ENCODE measurements at places on chromosomes 12 and 14.

GRCh38 chr12:51961834-51962233 is 10.3 kb downstream of the ACVR1B start:
- no peaks in the 10 kb centered on the region for H3K36me3 ChIP-seq
- no peak for DNase-seq
- peaks cover 51% of the 10 kb centered on the region for H3K4me1 ChIP-seq
- no peak overlapping the region for H3K27ac ChIP-seq
- no peak overlapping the region for H3K4me3 ChIP-seq
- no peaks in the 10 kb centered on the region for H3K27me3 ChIP-seq

- H3K27me3 ChIP-seq, result no peaks in the 10 kb centered on the region
- H3K4me3 ChIP-seq, result no peak overlapping the region
- DNase-seq, result no peak
- H3K36me3 ChIP-seq, result no peaks in the 10 kb centered on the region
- no peak overlapping the region for H3K27ac ChIP-seq
These were observed 13.5 kb upstream of the FAM234B start for GRCh38 chr12:13030541-13031291.

DNA sequence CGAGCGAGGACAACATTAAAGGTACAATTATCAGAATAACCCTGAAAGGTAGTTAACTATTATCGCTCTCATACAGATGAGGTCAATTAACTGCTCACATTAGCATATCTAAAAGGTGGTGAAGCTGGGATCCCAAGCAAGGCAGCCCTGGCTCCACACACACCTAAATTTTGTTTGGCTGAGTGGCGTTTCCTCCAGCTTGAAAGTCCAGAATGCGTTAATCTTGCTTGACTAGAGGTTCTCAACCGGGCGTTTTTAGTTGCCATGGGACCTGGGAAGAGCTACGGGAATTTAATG is 531 bp downstream of the DLGAP5 start:
- H3K27ac ChIP-seq, result no peak overlapping the region
- peaks cover 15% of the 10 kb centered on the region for H3K4me1 ChIP-seq
- H3K4me3 ChIP-seq, result peak overlapping the region; percentile 38
- no peak for DNase-seq
- no peaks in the 10 kb centered on the region for H3K36me3 ChIP-seq
- no peaks in the 10 kb centered on the region for H3K27me3 ChIP-seq

GRCh38 chr12:6630736-6631135 is 5.0 kb downstream of the LPAR5 start:
- DNase-seq, result no peak
- H3K4me1 ChIP-seq, result peaks cover 4% of the 10 kb centered on the region
- H3K36me3 ChIP-seq, result no peaks in the 10 kb centered on the region
- H3K27ac ChIP-seq, result no peak overlapping the region

DNA sequence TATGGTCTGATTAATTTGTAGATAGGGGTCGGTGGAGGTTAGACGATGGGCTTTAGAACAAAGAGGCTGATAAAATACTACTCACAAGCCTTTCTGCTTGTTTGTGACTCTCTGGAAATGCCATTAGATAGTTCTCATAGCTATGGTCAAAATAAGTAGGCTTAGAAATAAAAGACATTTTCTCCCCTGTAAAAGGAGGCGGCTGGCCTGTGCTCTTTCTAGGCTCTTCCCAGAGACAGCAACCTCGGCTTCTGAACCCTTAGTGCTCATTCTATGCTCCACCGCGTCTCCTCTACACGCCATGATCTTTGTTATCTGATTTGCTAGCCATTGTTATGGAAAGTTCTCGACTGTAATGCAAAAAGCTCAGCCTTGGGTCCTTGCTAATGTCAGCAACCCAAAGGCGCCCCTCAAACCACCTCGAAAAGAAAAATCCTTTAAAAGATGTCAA is 64.5 kb downstream of the CRADD start:
- peak overlapping the region; percentile 58 for H3K4me3 ChIP-seq
- no peaks in the 10 kb centered on the region for H3K36me3 ChIP-seq
- peak overlapping the region; percentile 97 for H3K27ac ChIP-seq
- no peak for DNase-seq
- no peaks in the 10 kb centered on the region for H3K27me3 ChIP-seq

DNA sequence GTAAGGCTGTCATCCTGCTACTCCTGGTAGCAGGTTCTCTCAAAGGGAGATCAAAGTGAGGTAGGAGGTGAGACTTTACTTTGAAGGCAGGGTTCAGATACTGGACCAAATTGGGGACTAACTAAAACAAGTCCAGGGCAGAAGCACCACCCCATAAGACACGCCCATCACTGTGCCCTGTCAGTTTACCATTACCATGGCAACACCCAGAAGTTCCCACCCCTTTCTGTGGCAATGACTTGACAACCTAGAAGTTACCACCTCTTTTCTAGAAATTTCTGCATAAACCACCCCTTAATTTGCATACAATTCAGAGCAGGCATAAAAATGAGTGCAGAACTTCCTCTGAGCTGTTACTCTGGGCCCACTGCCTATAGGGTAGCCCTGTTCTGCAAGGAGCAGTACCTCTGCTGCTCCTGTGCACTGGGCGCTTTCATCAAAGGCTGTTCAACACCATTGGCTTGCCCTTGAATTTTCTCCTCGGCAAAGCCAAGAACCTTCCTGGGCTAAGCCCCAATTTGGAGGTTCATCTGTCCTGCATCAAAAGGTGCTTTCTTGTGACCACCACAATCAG is 64.8 kb upstream of the MAX start:
- no peak overlapping the region for H3K27ac ChIP-seq
- H3K4me3 ChIP-seq, result no peak overlapping the region
- H3K27me3 ChIP-seq, result no peaks in the 10 kb centered on the region
- H3K4me1 ChIP-seq, result peaks cover 11% of the 10 kb centered on the region
- no peak for DNase-seq

DNA sequence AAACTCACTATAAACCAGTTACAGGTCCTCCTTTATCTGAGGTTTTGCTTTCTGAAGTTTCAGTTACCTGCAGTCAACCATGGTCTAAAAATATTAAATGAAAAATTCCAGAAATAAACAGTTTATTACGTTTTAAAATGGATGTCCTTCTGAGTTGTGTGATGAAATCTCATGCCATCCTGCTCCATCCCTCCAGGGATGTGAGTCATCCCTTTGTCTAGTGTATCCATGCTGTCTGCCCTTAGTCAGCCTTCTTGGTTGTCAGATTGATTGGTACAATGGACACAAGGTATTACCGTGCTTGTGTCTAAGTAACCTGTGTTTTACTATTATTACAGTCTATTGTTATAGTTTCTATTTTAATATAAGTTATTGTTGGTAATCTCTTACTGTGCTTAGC is 328.3 kb downstream of the APAF1 start:
- no peaks in the 10 kb centered on the region for H3K36me3 ChIP-seq
- no peak overlapping the region for H3K27ac ChIP-seq
- no peak for DNase-seq
- peaks cover 6% of the 10 kb centered on the region for H3K4me1 ChIP-seq

GRCh38 chr12:116361414-116362223 is 84.1 kb upstream of the MED13L start:
- peaks cover 11% of the 10 kb centered on the region for H3K4me1 ChIP-seq
- no peaks in the 10 kb centered on the region for H3K36me3 ChIP-seq
- H3K27me3 ChIP-seq, result no peaks in the 10 kb centered on the region
- no peak overlapping the region for H3K4me3 ChIP-seq

DNA sequence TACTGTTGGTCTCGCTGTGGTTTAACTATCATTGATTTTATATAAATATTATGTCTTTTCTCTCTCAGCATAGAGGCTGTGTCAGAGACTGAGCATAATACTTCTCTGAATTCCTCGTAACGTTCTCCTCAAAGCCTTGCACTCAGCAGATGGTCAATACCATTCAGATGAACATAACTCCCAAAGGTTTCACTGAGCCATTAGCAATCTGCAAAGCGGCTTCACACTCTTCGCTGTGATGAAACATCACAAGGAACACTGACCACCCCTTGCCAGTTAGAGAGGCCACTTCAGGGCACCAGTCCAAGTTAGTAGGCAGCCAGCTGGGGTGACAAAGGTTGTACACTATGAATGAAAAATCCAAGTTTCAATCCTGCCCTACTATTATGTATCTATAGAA is 30.1 kb upstream of the STON2 start:
- H3K4me3 ChIP-seq, result no peak overlapping the region
- no peak overlapping the region for H3K27ac ChIP-seq
- DNase-seq, result no peak
- no peaks in the 10 kb centered on the region for H3K27me3 ChIP-seq

GRCh38 chr12:68206446-68206845 is 19.2 kb downstream of the IL26 start:
- no peak overlapping the region for H3K4me3 ChIP-seq
- H3K27me3 ChIP-seq, result no peaks in the 10 kb centered on the region
- no peak for DNase-seq
- no peaks in the 10 kb centered on the region for H3K4me1 ChIP-seq
- H3K27ac ChIP-seq, result no peak overlapping the region
- H3K36me3 ChIP-seq, result no peaks in the 10 kb centered on the region

DNA sequence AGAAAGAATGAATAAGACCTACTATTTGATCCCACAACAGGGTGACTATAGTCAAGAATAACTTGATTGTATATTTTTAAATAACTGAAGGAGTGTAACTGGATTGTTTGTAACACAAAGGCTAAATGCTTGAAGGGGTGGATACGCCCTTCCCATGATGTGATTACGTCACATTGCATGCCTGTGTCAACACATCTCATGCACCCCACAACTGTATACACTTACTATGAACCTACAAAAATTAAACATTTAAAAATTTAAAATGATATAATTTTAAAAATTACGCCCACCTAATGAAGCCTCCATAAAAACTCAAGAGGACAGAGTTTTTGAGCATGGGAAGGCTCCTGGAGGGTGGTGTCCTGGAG is 94.5 kb downstream of the SCARB1 start:
- DNase-seq, result no peak
- H3K4me1 ChIP-seq, result peaks cover 40% of the 10 kb centered on the region
- no peak overlapping the region for H3K4me3 ChIP-seq
- no peaks in the 10 kb centered on the region for H3K36me3 ChIP-seq
- no peaks in the 10 kb centered on the region for H3K27me3 ChIP-seq

DNA sequence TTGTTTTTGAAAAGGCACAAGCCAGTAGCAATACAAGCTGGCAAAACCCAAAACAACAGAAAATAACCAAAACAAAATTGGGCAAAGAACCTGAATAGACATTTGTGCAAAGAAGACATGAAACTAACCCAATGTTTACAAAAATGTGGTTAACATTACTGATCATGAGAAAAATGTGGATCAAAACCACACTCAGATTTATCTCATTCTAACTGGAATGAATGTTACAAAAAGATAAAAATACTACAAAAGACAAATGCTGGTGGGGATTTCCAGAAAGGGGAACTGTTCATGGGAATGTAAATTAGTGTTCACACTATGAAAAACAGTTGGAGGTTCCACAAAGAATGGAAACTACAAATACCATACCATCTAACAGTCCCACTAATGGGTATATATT is 26.6 kb downstream of the ASCL4 start:
- H3K27ac ChIP-seq, result no peak overlapping the region
- H3K4me1 ChIP-seq, result no peaks in the 10 kb centered on the region
- no peak overlapping the region for H3K4me3 ChIP-seq
- no peak for DNase-seq
- no peaks in the 10 kb centered on the region for H3K36me3 ChIP-seq

GRCh38 chr12:473863-474577 is 14.3 kb downstream of the B4GALNT3 start:
- no peaks in the 10 kb centered on the region for H3K4me1 ChIP-seq
- H3K27me3 ChIP-seq, result no peaks in the 10 kb centered on the region
- no peak overlapping the region for H3K4me3 ChIP-seq
- no peak for DNase-seq

- H3K36me3 ChIP-seq, result no peaks in the 10 kb centered on the region
- no peaks in the 10 kb centered on the region for H3K27me3 ChIP-seq
- H3K4me3 ChIP-seq, result no peak overlapping the region
- H3K27ac ChIP-seq, result no peak overlapping the region
- no peak for DNase-seq
These were observed 7.7 kb upstream of the TMEM132D start for GRCh38 chr12:129911428-129912049.

- no peak overlapping the region for H3K4me3 ChIP-seq
- peaks cover 4% of the 10 kb centered on the region for H3K36me3 ChIP-seq
- H3K4me1 ChIP-seq, result peaks cover 7% of the 10 kb centered on the region
- no peaks in the 10 kb centered on the region for H3K27me3 ChIP-seq
- H3K27ac ChIP-seq, result no peak overlapping the region
These were observed 47.4 kb downstream of the ARL6IP4 start for GRCh38 chr12:123027726-123028445.

- H3K36me3 ChIP-seq, result no peaks in the 10 kb centered on the region
- H3K27me3 ChIP-seq, result no peaks in the 10 kb centered on the region
- DNase-seq, result no peak
These were observed 38.6 kb upstream of the DBX2 start for GRCh38 chr12:45089411-45090075.

DNA sequence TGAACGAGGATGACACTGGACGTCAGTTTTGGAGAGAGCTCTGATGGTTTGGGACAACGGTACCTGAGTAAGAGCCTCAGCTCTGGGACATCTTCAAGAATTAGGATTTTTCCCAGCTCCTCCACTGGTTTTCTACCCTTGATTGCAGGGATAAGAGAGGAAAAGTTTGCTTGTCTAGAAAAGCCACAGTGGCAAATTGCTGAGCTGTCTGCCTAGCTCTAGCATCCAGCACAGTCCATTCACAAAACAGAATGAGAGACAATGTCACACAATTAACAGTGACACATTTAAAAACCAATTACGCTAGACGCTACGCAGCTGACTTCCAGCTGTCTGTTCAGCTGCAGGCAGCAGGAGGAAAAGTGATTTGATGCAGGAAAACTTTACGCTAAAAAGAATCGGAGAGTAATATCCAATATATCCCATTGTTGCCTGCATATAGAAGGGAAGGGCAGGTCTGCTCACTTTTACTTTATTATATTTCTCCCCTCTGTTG is 168.1 kb upstream of the PRICKLE1 start:
- H3K36me3 ChIP-seq, result no peaks in the 10 kb centered on the region
- no peak for DNase-seq
- H3K4me1 ChIP-seq, result peaks cover 29% of the 10 kb centered on the region

GRCh38 chr12:24075650-24076049 is 126.2 kb upstream of the SOX5 start:
- H3K27ac ChIP-seq, result no peak overlapping the region
- H3K4me3 ChIP-seq, result no peak overlapping the region
- no peaks in the 10 kb centered on the region for H3K27me3 ChIP-seq
- no peak for DNase-seq
- no peaks in the 10 kb centered on the region for H3K4me1 ChIP-seq

- no peaks in the 10 kb centered on the region for H3K27me3 ChIP-seq
- H3K4me3 ChIP-seq, result no peak overlapping the region
- H3K27ac ChIP-seq, result peak overlapping the region; percentile 53
- DNase-seq, result no peak
- H3K4me1 ChIP-seq, result peaks cover 28% of the 10 kb centered on the region
These were observed 27.9 kb downstream of the WNT5B start for GRCh38 chr12:1656902-1657301.

- no peak overlapping the region for H3K27ac ChIP-seq
- H3K4me1 ChIP-seq, result no peaks in the 10 kb centered on the region
- H3K36me3 ChIP-seq, result no peaks in the 10 kb centered on the region
- no peaks in the 10 kb centered on the region for H3K27me3 ChIP-seq
- H3K4me3 ChIP-seq, result no peak overlapping the region
- DNase-seq, result no peak
These were observed 54.2 kb downstream of the TGFB3 start for GRCh38 chr14:75927564-75928087.

- no peaks in the 10 kb centered on the region for H3K4me1 ChIP-seq
- no peak overlapping the region for H3K4me3 ChIP-seq
- H3K36me3 ChIP-seq, result no peaks in the 10 kb centered on the region
- DNase-seq, result no peak
- H3K27ac ChIP-seq, result no peak overlapping the region
- no peaks in the 10 kb centered on the region for H3K27me3 ChIP-seq
These were observed 434.1 kb downstream of the NOVA1 start for GRCh38 chr14:26163761-26164160.

Data from vagina (tissue), 2 donors.